ENCODE measurements at places on chromosomes 2 and 18. TPM values are rescaled to one million over a fixed set of nuclear protein-coding genes. Genes with fewer than 3 reads are reported as not detected.
A peak's percentile ranks its signal among the peaks of the same experiment; 100 is the strongest.

GRCh38 chr18:76496194-76496890, 1.3 kb upstream of the ZNF516 start:
- peak; percentile 80 for DNase-seq

GRCh38 chr2:220310451-220310861, 683.0 kb downstream of the SLC4A3 start:
- no peak for DNase-seq

Gene NPHP1
- 2.9 TPM for total RNA-seq

DNA sequence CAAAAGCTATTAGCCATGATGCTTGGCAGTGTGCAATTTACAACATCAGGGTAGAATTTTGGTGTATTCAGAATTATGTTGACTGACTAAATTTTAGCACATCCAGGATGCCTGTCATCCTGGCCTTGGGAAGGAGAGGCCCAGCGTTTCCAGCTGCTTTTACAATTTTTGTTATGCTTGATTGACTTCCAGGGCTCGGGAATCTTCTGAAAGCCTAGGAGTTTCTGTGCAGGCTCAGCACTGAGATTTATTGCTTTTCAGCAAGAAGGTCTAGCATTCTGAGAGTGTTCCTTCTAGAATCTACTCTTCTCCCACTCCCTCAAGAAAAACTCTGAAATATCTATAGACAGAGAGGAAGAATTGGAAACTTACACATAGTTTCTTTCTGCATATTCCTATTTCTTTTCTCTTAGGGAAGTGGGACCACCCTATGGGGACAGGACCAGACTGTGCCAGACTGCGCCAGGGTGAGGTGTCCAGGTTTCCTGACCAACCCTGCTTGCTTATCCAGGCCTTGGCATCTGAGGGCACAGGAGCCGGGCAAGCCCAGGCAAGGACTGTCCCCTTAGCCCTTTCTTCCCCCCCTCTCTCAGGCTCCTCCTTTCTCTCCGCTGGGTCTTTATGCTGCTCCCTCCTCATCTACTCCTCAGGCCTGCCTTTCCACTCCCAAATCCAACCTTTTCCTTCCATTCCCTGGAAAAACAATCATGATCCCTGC, 26.9 kb downstream of the MAIP1 start:
- no peak for DNase-seq

Gene TACR1
- total RNA-seq, result 0.94 TPM

- no peak for DNase-seq
These were observed 115.7 kb upstream of the SPRED2 start for GRCh38 chr2:65548064-65548463.

- no peak for DNase-seq
These were observed 800 bp downstream of the VIL1 start for GRCh38 chr2:218419630-218420216.

Gene VAMP5
- total RNA-seq, result 84.7 TPM

Measured in left cardiac atrium (tissue), 4 donors.